ENCODE measurements at places on chromosomes 3 and 15.

DNA sequence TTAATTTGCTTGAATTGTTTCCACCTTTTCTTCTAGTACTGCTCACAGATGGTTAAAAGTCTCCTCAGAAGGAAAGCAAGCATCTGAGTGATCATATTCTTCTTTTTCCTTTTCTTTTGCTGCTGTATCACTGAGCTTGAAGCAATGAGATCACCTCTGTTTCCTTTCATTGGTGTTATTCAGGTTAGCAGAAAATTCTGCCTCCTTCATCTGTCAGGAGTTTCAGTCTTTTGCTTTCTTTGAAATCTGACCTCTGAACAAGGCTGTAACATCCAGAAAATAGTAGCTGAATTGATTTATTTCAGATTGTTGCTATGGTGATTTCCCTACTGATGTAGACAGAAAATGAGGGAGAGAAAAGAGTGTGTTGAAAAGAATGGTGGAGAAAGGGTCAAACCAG lies 343.0 kb downstream of the MFSD1 start:
- DNase-seq, result no peak

DNA sequence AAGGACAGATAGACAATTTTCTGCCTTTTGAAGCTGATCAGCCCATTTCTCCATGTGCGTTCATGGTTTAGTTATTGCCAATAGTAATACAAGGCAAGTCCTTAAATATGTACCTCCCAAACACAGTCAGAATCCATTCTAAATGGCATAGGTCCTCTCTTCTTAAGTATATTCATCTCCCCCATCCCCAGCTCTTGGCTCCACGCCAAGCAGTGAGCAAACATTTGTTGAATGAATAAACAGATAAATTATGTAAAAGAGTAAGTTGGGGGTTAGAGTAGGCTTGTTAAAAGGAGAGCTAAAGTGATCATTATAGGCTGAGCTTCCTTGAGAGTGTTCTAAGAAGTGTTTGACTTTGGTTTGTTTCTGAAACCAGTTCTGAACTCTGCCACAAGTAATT lies 241.3 kb downstream of the ITPR1 start:
- DNase-seq, result no peak

DNA sequence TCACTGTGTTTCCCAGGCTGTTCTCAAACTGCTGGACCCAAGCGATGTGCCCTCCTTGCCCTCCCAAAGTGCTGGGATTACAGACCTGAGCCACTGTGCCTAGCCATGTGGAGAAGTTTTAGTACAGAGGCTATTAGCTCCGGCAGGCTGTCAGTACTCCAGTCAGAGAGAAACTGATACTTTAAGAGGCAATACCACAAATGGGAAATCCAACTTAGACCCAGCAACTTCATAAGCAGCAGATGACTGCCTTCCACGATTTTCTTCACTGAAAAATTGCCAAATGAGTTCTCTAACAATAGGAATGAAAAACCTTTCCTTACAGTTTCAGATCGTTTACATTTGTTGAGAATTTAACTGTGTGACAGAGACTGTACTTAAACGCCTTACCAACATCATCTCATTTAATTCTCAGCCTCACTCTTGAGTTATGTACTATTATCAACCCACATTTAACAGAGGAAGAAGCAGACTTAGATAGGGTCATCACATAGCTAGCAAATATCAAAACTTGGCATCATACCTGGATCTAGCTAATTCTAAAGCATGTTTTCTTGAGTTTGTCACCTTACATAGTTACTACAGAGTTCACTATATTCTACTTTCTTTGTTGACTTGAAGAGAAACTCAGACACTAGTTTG lies 127.4 kb downstream of the TCF12 start:
- DNase-seq, result no peak

DNA sequence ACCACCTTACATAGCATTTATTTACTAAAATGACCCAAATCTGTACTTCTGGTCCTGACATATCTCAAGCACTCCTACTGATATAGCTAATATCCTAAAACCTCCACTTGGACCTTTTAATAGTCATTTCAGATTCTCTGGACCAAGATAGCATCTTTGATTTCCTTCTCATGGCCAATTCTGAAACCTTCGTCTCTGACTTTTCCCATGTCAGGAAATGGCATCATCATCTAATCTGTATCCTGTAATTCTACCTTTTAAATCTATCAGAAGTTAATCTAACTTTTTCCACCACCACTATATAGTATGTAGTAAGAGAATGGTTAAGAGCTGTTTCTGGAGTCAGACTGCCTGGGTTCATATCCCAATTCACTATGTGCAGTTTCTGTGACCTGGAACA lies 16.2 kb downstream of the STX19 start:
- no peak for DNase-seq

- DNase-seq, result no peak
Measured at GRCh38 chr3:48695393-48695753, 9.7 kb upstream of the NCKIPSD start.

DNA sequence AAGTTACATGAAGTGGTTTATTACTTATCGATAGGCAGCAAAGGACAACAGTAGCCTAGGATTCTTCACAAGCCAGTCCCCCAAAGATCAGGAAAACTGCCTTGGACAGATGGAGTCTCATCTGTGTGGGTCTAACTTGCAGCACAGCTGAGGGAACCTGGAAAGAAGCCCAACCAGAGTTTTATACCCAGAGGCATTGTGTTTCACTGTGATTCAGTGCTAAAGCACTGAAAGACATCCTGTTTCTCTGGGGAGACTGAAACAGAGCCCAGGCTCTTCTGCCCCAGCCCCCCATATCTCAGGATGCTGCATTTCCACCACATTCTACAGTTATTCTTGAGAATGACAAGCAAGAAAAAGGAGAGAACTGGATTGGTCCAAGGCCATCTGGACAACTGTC lies 48.2 kb upstream of the PYDC2 start:
- DNase-seq, result no peak

- no peak for DNase-seq
Measured at GRCh38 chr15:54618120-54618519, 578.6 kb downstream of the RSL24D1 start.

DNA sequence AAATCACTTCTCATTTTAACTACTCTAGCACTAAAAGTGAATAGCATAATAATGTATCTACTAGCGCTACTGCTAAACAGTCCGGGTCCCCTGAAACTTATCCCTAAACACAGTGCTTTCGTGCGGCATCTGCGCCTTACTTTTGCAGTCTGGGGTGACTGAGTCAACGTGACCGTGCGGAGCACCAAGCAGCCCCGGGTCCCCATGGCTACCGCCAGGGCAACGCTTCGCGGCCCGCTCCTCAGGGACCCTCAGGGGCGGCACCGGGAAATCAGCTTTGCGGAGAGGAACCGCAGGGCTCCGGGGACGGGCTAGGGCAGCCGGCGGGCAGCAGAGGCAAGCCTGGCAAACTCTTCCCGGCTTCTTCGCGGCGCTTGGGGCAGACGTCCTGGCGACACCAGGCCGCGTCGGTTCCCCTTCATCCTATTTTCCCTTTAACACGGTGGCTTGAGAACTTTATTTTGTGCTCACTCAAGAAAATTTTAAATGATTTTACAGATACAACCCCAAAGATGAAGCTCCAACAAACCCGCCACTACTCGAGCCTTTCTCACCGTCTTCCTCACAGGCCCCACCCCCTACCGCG lies 757 bp upstream of the DIPK2A start:
- DNase-seq, result peak; percentile 72

- no peak for DNase-seq
Measured at GRCh38 chr3:27138005-27138404, 231.2 kb downstream of the NEK10 start.

- DNase-seq, result peak; percentile 87
Measured at GRCh38 chr3:46935989-46936558, 40.5 kb downstream of the CCDC12 start.

GRCh38 chr3:65584913-65585312 lies 453.8 kb downstream of the MAGI1 start:
- no peak for DNase-seq

All from CD14-positive monocyte (primary cell).